ENCODE measurements at places on chromosomes 13 and 19.

- DNase-seq = no peak
Measured at GRCh38 chr13:65378484-65378883, 1851.7 kb downstream of the PCDH9 start.

DNA sequence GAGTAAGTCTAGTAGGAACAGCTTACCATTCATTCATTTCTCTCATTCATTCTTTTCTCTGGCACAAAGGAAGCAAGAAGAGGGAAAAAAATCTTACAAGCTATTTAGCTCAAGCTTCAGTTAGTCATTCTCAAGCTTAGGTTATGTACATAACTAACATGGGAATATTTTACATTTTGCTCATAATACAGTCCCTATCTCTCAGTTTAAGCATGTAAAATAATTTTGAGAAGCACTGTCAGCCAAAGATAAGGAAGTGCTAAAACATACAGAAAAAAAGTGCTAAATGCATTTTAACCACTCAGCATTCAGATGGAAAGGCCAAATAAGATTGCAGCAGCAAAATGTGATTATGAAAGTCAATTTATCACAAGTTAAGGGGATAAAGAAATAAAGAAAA is 7.9 kb downstream of the RBM26 start:
- no peak for DNase-seq

DNA sequence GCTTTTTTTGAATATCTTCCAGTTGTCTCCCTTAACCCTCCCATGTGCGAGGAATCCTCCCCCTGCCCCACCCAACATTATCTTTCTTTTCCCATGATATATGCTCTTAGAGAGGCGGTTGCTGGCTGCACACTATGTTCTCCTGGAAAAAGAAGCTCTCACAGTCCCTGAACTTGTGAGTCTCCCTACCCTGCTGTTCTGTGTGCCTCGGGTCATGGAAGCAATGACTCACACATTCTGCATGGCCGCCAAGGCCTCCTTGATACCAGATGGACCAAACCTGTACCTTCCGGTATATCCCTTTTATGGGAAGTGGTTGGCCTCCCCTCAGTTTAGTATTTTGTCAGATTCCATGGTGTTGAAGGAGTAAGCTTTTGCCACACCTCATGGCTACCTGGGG is 705.4 kb downstream of the SLITRK6 start:
- no peak for DNase-seq

- DNase-seq = no peak
Measured at GRCh38 chr19:52140032-52140710, 433 bp upstream of the ZNF616 start.

DNA sequence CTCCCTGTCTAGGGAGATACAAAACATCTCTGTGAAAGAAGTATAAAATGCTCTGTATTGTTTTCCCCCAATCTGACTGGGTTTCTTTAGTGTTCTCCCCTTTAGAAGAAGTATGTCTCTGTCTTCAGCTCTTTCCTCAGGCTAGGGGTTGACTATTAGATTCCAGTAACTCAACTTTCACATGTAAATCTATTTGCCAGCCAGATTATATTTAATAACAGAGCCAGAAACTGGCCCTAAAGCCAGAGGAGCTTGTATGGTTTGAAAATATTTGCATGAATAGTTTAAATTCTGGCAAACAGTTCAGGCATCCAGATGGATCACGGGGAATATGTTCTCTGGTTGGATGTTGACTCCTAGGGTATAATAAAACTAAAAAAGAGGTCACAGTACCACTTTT is 22.3 kb upstream of the CYSLTR2 start:
- no peak for DNase-seq
